Fibroblast of upper back skin (primary cell): ENCODE measurements at places on chromosomes 3 and 15.

DNA sequence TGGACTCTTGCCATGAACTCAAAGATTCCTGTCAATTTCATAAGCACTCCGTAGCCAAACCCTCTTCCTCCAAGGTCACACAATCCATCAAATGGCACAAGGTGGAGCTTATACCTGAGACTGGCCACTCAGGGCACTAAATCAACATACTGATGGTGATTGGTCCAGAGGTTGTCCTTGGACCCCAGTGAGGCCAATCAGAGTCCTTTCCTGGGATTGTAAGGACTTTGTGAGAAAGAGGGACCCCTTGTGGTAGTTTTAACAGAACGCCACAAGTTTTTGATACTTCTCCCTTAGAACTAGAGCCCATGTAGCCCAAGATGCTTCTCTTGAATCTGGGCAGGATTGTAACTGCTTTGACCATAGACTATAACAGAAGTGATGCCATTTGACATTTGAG is 44.4 kb upstream of the LARS2 start:
- no peak for DNase-seq

DNA sequence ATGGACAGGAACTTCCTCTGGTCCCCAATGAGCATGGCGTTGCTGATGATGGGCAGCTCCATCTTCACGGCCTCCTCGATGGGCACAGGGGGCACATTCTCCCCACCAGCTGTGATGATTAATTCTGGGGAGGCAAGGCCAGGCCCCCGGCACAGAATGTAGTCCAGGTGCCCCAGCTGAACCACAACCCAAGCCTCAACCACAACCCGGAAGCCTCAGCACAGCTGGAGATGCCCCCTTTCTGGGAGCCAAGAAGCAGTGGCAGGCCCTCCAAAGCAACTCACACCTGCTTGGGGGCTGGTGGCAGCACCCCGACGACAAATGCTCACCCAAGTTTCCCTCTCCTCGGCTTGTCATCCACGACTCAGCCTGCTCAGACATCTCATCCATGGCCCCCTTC is 25.2 kb downstream of the IDH3A start:
- no peak for DNase-seq

DNA sequence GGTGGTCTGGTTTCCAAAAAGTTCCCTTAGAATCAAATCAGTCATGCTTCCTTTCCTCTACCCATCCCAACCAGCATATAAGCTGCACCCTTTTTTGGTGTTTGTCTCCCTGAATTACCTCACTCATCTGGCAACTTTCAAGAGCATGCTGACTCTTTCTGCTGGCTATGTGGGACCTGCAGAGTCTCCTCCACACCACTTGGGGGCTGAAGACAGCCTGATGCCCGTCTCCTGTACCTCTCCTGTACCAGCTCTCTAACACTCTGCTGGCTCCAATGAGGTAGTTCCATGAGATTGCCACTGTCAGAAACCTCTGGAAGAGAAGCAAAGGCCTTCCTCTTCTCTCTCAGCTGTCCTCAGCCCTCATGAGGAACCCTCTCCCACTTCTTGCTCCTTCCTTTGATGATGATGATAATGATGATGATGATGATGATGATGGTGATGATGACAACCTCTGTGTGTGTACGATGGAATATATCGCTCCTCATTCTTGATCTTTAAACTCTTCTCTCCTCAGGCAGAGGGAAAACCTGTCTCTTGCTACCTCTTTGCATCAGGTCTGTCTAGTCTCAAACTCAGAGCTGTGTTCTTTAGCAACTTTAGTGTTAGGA is 257.5 kb downstream of the ZNF621 start:
- no peak for DNase-seq

DNA sequence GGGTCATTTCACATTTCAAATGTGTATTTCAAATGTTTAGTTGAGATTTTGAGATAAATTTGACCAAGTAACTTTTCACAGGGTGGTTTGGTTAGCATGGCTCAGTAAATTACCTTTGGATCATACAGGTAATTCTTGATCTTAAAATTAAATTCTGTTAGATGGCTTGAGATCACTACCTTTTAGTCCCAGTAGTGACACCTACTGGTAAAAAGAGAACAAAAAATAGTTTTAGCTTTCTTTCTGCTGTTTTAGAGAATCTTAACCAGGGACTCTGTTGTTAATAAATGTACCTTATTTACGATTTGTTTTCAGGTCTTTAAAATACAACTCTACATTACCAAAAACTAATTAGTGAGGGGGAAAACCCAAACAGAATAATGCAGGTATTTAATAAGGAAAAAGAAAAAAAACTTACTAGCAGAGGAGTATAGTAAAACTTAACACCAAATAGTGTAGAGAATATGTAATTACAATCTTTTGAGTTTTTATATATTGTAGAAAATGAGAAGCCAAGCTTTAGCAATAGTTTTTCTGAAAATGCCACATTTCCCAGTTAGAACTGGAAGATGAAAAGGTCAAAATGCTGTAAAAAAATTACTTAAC is 620.3 kb upstream of the AGTR1 start:
- DNase-seq, result peak; percentile 30

GRCh38 chr3:35664460-35664919 is 25.2 kb downstream of the ARPP21 start:
- DNase-seq, result peak; percentile 58

GRCh38 chr3:33144433-33144832 is 30.6 kb downstream of the CRTAP start:
- DNase-seq, result no peak

DNA sequence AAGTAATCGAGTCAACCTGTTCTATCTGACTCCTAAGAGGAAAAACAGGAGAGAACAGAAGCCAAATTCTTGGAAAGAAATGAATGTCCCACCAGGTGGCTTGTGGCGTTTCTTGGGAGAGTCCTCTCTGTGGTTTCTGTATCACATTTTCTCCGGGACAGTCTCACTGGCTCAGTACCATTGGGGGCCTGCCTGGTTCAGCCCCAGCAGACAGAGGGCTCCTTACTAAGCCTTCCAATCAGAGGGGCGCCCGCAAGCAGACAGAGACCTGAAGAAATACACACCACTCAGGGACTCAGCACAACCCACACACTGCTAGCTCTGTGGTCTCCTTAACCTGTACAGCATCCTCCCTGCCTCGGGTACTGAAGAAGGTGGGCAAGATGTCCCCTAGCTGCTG is 302.1 kb downstream of the TLE3 start:
- DNase-seq, result no peak

DNA sequence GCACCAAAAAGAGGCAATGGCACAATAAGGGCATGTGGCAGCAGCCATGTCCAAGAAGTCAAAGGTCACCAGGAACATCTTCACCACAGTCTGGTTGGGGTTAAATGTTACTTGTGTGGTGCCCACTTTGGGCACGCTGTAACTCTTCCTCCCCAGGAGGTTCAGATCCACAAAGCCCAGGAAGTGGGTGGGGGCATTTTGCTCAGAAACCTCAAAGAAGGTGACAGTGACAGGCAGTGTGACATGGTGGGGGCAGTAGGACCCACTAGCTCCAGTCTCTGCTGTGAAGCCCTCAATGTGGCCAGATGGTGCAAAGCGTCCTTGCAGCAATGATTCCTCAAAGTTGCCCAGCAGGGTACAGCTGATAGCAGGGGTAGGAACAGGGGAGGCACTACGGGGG is 5.8 kb downstream of the ZNF80 start:
- no peak for DNase-seq

GRCh38 chr3:78855190-78855589 is 912.6 kb downstream of the ROBO1 start:
- DNase-seq, result no peak

DNA sequence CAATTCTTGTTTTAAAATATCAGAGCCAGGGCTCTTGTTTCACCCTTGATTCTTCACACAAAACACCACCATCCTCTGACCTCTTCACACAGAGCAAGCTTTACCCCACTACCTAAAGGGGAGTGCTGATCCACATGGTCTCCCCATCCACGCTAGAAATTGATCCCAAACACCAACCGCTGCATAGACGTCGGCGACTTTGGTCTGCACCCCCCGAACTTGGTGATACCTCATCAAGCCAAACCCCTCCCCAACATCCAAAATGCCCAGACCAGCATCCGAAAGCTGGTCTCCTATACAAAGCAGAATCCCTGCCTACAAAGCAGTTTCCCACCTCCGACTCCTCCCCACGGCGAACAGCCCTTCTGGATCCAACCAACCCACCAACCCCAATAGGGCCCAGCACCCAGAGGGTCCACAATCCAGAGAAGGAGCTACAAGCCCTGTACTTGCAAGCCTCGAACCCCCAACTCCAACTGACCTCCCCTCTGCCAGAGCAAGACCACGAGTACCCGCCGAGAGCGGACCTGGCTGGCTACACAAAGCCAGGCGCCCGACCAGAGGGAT is 25.8 kb upstream of the MTHFS start:
- no peak for DNase-seq

DNA sequence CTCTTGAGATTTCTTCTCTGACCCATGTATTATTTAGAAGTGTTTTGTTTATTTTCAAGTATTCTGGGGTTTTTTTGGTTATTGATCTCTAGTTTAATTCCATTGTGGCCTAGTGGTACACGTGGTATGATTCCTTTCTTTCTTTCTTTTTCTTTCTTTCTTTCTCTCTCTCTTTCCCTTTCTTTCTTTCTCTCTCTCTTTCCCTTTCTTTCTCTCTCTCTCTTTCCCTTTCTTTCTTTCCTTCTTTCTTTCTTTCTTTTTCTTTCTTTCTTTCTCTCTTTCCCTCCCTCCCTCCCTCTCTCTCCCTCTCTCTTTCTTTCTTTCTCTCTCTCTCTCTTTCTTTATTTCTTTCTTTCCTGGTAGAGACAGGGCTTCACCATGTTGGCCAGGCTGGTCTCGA is 85.7 kb upstream of the UBE2E1 start:
- DNase-seq, result no peak

GRCh38 chr15:96088650-96089049 is 241.8 kb upstream of the NR2F2 start:
- no peak for DNase-seq

GRCh38 chr15:22866079-22866478 is 27.6 kb downstream of the NIPA2 start:
- peak; percentile 9 for DNase-seq

- no peak for DNase-seq
Measured at GRCh38 chr3:176490357-176490756, 706.9 kb downstream of the TBL1XR1 start.

DNA sequence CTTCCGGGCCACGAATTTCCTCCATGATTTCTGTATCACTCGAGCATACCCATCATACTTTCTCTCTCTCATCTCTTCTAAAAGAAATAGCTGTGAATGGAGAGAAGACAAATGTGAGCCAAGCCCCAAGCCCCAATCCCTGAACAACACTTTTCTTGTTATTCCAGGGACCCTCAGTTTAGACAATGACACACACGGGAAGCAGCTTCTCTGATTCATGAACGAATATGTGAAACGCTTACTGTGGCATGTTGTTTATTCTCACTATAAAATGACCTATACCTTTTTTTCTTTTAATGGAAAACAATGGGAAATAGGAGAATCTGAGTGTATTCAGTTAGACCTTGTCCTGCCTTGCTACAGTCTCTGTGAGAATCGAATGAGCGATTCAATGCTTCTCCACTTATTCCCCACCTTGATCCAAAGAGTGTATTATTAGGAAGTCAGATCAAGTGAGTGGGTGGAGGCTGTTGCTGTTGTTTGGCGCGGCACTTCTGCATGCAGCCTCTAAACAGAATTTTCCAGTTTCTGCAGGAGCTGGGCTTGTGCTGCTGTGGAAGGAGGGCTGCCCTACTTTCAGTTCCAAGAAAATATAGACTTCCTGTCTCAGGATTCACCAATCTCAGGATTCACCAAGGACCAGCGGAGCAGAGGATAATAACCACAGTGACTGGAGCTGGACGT is 32.4 kb upstream of the LDHAL6B start:
- DNase-seq, result no peak

DNA sequence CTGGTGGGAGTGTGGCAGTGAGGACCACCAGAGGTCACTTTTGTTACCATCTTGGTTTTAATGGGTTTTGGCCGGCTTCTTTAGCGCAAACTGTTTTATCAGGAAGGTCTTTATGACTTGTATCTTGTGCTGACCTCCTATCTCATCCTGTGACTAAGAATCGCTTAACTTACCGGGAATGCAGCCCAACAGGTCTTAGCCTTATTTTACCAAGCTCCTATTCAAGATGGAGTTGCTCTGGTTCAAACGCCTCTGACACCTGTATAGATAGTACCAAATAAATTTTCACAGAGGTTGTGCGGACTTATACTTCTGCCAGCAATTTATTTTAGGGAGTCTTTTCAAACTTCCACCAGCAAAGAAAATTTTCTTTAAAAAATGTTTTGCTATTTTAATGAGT is 13.6 kb upstream of the SLCO3A1 start:
- no peak for DNase-seq

GRCh38 chr3:12100784-12101183 is 57.9 kb downstream of the TIMP4 start:
- no peak for DNase-seq

DNA sequence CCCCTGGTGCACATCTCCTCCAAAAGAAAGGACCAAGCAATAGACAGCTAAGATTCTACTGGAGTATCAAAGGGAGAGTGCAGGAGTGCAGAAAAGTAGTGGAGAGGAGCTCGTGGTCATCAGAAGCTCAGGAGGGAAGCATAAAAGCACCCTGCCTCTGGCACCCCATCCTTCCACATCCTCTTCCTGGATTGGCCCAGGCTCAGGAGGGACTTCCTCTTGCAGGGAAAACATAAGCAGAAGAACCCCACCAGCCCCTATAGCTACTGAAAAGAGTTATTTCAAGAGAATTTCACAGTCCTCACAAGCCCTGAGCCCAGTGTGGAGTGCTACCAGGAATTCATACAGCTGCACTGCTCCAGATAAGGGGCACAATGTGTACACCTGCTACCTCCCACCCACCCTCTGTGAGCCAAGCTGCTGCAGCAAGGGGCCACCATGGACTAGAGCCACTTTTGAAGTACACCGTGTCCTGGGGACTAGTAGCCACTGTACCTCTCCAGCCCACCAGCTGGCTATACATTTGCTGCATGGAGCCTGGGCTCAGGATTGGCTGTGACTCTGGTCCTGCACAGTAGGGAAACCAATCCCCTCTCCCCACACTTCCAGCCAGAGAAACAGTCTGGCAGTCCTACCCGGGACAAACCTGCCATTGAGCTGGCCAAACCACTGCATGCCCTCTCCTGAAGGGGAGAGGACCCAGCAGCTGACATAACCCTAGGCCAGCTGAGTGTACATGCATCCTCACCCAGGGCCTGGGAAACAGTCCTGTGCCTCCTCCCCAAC is 43.0 kb downstream of the CD200R1 start:
- no peak for DNase-seq

- DNase-seq, result peak; percentile 92
Measured at GRCh38 chr3:197456261-197457091, 99.3 kb downstream of the BDH1 start.

GRCh38 chr15:67547836-67548235 is 5.3 kb downstream of the MAP2K5 start:
- DNase-seq, result no peak

- DNase-seq, result peak; percentile 72
Measured at GRCh38 chr15:49863431-49864224, 242.8 kb downstream of the DTWD1 start.

GRCh38 chr3:64925575-64925974 is 237.8 kb upstream of the ADAMTS9 start:
- DNase-seq, result no peak

DNA sequence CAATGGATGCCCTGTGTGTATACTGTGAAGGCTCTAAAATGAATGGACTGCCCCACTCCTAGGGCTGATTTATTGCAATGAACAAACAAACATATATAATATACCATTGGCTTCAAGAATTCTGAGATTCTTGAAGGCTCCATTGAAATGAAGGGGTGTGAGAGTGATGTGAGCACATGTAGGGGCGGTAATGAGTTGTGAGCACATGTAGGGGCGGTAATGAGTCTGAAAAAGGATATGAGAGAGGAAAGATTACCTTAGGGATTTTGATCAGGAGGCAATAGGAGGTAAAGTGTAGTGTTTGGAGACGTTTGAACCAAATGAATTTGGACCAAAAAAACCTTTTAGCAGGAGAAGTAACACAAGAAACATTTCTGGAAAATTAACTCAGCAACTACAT is 3.7 kb downstream of the FAM162A start:
- no peak for DNase-seq
